ENCODE measurements at places on chromosomes 3 and 15.
A peak's percentile ranks its signal among the peaks of the same experiment; 100 is the strongest.

DNA sequence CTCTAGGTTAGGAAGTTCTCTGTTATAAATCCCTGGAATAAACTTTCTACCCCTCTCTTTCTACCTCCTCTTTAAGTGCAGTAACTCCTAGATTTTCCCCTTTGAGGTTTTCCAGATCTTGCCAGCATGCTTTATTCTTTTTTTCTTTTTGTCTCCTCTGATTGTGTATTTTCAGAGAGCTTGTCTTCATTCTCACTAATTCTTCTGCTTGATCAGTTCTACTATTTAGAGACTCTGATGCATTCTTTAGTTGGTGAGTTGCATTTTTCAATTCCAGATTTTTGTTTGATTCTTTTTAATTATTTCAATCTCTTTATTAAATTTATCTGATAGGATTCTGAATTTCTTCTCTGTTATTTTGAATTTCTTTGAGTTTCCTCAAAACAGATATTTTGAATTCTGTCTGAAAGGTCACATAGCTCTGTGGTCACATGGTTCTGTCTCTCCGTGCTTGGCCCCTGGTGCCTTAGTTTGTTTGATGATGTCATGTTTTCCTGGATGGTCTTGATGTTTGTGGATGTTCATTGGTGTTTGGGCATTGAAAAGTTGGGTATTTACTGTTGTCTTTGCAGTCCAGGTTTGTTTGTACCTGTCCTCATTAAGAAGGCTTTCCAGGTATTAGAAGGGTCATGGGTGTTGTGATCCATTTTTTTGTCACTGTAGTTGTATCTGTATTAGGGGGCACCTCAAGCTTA lies 89.2 kb downstream of the BBX start:
- no peak for DNase-seq

DNA sequence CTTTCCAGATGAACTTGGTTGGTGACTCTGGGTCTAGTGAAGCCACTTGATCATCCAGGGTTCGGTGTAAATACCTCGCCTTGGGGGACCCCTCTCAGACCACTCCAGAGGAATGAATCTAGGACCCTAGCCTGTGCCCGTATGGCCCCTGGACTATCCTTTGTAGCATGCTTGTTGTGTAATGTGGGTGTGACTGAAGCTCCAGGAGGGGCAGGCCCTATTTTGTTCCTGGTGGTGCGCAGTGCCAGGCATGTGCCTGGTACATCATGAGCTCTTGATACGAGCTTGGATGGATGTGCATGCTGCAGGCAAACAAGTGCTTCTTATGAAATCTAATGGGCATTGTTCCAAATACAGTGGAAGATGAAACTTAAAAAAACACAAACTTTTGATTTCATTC lies 82.8 kb downstream of the EBLN2 start:
- DNase-seq = no peak

DNA sequence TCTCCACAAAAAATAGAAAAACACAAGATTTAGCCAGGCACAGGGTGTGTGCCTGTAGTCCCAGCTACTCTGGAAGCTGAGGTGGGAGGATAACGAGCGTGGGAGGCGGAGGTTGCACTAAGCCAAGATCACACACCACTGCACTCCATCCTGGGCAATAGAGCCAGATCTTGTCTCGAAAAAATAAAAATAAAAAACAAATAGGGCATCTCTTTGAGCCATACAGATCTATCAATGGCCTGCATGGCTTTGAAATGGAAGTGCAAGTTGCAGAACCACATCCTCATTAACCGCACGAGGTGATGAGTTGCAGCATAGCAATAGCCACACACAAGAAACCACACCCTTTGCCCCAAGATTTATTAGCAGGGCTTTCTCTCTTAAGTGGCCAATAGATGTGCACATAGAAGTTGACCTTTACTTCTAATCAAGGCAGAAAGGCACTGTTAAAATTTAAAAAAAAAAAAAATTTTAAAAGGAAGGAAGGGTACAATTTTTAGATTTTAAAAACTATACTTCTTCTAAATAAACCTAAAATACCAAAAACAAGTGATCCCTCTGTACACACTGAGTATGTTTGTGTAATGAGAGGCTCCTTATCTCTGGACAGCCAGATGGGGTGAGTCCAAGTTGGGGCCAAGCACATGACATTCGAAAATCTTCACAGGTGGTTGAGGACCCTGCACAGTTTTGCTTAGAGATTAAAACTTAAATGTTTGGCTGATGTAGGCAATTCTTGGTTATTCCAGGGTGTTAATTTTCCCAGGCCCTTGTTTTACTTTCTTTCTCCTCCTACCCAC lies 53.4 kb downstream of the FILIP1L start:
- no peak for DNase-seq

- no peak for DNase-seq
Observed at GRCh38 chr15:29032229-29032625, 146.5 kb downstream of the APBA2 start.

- no peak for DNase-seq
Observed at GRCh38 chr3:44330444-44330843, 8.1 kb upstream of the TCAIM start.

GRCh38 chr3:15861163-15861562 lies 63.4 kb upstream of the ANKRD28 start:
- no peak for DNase-seq

- no peak for DNase-seq
Observed at GRCh38 chr15:55112706-55113105, 84.0 kb downstream of the RSL24D1 start.

GRCh38 chr3:174821477-174821876 lies 37.7 kb upstream of the NAALADL2 start:
- no peak for DNase-seq

GRCh38 chr3:12522721-12523120 lies 22.6 kb downstream of the MKRN2OS start:
- DNase-seq = no peak

- peak; percentile 60 for DNase-seq
Observed at GRCh38 chr3:194194051-194194756, 58.3 kb downstream of the HES1 start.

GRCh38 chr3:160106905-160107861 lies 118.0 kb upstream of the C3orf80 start:
- DNase-seq = no peak

GRCh38 chr15:34366271-34367065 lies 528 bp downstream of the LPCAT4 start:
- peak; percentile 2 for DNase-seq

DNA sequence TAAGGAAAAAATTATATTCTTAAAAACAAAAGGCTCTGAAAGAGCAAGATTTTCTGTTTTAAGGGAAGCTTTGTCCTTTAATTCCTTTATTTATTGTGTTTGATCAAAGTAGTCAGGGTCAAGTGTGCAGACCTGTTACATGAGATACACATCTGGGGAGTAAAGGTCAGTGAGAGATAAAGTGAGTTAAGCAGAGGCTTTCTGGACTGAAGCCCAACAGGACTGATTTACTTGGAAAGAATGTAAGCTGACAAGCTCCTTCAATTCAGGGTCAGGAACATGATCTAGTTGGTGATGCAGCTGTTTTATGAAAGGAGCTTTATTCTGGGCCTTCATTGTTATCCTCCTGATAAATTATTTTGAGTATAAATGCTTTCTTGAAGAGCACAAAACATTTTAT lies 20.7 kb upstream of the OTOL1 start:
- no peak for DNase-seq

- DNase-seq = no peak
Observed at GRCh38 chr3:16596352-16597032, 8.7 kb downstream of the DAZL start.

- DNase-seq = no peak
Observed at GRCh38 chr3:100982710-100983109, 10.5 kb downstream of the ABI3BP start.
